ENCODE measurements at places on chromosomes 7 and 10.

DNA sequence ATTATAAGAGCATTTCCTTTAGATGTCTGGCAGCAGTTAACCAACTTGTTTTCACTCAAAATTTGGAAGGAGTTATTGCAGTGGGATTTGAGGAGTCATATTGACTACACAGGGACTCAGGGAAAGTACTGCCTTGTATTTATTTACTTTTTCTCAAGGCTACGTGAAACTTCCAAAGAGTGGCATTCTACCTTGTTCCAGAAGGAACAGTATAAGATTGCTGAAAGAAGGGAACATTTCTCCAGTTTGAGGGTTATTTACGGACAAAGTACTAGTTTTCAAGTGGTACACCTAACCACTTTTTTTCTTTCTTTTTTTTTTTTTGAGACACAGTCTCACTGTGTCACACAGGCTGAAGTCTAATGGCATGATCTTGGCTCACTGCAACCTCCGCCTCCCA lies 5.1 kb downstream of the MORN4 start:
- no peak for DNase-seq

- DNase-seq, result no peak
Measured at GRCh38 chr7:113141803-113142202, 23.4 kb upstream of the SMIM30 start.

- no peak for DNase-seq
Measured at GRCh38 chr7:128863433-128863989, 855 bp downstream of the ATP6V1F start.

DNA sequence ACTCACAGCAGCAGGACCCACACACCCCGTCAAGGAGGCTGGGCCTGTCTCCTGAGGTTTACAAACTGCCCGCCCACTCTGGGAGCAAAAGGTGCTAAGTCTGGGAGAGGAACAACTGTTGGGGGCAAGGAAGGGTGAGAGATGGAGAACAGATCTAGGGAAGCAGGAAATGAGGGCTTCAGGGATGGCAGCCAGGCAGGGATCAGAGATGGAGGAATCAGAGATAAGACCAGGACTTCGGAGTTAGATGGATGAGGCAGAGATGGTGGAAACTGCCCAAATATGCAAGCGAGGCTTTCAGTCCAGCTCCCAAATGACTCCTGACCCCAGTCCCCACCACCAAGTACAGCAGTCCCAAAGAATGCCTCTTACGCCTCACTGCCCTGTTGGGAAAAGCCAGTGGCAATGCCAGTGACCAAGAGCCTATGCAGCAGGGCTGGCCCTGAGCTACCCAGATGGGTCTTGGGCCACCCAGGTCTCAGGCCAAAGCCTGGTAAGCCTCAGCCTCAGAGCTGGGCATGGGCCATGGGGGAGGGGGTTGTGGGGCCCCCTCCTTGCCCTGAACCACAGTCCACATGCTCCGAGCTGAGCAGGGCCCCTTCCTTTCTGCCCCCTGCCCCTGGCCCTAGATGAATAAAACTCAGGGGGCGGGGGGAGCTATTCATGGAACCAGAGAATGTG lies 39.5 kb upstream of the SLF2 start:
- no peak for DNase-seq

DNA sequence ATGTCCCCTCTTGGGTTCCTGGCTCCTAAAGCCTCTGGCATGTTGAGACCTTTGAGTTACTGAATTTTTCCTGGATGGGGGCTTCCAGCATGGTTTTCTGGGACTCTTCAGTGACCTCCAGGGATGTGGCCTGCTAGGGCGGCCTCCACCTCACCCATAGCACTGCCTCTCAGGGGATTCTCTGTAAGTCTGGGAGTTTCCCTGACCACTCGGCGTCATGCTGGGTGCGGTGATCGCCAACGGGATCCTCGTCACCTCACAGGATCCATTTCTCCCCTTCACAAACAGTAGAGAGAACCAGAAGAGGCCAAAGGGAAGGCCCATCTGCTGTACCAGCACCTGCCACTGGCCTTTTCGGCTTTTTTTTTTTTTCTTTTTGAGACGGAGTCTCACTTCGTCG lies 84.3 kb downstream of the NPTX2 start:
- no peak for DNase-seq

- DNase-seq, result no peak
Measured at GRCh38 chr10:113450046-113450804, 102.6 kb upstream of the HABP2 start.

GRCh38 chr10:119020627-119020946 lies 8.9 kb upstream of the NANOS1 start:
- no peak for DNase-seq

DNA sequence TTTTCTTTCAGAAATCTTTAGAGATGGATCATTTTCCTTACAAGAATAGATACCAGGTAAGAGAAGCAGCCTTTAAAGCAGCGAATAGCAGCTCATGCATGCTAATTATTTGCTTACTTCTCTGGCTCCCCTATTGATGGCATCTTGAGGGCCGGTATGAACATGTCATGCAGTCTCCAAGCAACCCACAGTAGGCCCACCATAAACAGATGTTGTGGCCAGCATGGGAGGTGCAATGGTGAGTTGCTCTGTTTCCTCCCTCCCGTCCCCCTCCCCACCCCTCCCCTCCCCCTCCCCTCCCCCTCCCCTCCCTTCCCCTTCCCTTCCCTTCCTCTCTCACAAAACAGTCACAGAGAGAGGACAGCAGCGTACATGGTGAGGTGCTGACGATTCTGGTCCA lies 9.7 kb upstream of the ZNF273 start:
- no peak for DNase-seq

DNA sequence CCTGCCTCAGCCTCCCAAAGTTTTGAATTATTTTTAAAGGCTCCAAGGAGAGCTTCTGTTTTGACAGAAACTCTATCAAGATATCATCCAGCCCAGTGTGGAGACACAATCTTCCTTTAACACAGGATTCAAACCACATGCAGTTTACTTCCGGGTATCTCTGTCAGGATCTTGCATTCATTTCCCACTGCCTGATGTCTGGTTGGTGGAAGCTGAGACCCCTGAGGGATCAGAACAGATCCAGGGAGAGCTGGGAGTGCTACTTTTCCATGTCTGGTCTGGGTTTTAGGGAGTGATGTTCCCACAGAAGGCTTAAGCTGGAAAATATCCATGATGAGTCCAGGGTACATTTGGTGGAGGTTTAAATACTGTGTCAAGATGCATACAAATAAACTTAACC lies 16.7 kb downstream of the PTPRE start:
- no peak for DNase-seq

GRCh38 chr7:104230606-104231005 lies 22.8 kb upstream of the ORC5 start:
- no peak for DNase-seq

DNA sequence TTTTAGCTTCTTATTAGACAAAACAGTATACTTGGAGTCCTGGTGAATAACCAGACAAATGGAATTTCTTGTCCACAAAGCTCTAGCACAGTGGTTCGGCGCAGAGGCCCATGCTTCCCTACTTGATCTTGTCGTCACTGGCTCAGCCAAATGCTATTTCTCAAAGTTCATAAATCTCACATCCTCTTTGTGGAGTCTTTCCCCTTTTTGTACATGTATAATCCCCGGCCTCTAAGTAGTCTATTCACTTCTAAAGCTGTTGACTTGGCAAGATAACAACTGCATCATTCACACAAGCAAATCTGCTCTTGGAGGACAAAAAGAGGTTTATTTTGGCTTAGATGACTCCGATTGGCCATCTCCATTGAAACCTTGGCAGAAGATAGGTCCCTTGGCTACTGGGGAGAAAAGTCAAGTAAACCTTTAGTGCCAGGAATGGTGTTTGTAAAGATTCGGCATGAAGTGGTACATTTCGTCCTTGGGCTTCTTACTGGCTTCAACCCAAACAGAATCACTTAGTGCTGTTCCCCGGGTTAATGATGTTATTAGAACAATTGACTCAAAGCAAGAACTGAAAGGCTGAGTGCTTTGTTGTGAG lies 5.1 kb upstream of the AKR1E2 start:
- no peak for DNase-seq

DNA sequence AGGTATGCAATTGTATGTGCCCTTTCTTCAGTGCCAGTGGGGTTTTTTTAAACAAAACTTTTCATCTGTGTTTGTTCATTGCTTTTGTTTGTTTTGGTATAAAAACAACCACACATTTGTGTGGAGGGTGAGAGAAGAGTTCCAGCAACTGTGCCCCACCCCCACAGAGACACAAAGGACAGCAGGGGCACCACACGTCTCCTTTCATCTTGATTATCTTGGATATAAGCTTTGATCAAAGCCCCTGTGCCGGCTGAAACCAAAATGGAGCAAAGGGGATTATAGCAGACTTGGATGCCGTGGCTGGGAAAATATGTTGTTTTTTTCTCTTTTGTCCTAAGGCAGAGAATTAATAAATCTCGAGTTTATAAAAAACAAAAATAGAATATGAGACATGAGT lies 111.8 kb upstream of the RSU1 start:
- no peak for DNase-seq

- DNase-seq, result no peak
Measured at GRCh38 chr7:155001756-155002410, 1.0 kb downstream of the PAXIP1 start.

DNA sequence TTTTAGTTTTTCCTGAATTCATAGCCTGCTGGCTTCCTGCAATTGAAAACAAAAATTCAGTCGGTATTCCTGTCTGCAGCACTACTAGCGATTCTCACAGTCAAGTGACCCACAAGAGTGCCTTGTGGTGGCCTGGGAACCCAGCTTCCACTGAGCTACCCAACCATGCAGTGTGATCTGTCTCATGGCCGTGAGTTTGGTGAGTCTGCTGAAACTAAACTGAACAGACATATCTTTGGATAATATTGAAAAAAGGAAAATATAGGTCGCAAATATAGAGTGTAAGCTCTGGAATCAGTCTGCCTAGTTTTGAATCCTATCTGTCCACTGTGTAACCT lies 18.1 kb downstream of the ZNF786 start:
- no peak for DNase-seq

GRCh38 chr10:85657476-85658113 lies 709.0 kb downstream of the GRID1 start:
- no peak for DNase-seq

DNA sequence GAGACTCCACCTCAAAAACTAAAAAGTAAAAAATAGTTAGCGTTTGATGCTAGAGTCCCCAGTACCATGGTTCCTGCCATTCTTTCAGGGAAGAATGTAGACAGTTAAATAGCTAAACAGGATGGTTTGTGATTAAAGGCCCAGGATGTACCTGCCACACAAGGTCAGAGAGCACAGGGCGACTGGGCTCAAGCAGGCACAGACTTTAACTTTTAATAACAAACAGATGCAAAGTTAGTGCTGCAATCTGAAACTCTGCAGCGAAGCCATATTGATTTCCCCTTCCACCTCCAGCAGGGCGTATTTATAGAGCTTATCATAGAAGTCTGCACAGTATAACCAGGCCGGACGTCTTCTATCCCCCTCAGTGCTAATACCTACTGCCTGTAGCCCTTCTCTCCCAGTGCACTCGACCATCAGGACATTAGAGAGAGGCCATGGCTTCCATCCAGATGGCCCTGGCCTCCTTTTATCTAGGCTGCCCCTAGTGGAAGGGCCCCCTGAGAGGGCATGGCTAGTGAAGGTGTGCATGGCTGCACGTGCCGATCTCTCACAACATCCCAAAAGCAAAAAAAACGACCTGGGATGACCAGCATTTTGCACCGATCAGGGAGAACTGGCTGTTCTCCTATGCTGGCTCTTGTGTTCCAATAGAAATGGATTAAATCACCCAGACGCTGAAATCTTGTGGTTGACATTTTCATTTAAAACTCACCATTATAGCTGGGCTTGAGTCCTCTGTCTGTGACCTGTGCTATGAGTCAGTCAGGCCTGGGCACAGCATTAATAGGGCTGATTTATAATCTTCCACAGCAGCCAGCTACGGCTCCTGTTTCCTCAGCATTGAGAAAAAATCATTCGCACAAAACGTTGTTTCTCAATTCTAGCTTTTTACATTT lies 7.6 kb upstream of the BAG3 start:
- no peak for DNase-seq

- no peak for DNase-seq
Measured at GRCh38 chr10:73248259-73248724, 1.2 kb upstream of the DNAJC9 start.

DNA sequence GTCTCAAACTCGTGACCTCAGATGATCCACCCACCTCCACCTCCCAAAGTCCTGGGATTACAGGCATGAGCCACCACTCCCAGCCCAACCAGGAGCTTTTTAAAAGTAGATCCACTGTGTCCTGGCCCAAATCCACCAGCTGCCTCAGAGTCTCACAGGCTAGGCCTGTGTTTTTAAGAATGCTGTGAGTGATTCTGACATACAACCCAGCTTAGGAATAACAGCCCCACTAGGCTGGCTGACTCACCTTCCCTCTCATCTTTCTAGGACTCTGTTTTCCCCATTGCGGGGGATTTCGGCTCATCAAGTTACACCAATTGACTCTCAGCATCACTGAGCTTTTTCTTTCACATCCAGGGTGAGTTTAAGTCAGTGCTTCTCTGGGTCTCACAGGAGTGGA lies 207.6 kb downstream of the SKIDA1 start:
- no peak for DNase-seq

DNA sequence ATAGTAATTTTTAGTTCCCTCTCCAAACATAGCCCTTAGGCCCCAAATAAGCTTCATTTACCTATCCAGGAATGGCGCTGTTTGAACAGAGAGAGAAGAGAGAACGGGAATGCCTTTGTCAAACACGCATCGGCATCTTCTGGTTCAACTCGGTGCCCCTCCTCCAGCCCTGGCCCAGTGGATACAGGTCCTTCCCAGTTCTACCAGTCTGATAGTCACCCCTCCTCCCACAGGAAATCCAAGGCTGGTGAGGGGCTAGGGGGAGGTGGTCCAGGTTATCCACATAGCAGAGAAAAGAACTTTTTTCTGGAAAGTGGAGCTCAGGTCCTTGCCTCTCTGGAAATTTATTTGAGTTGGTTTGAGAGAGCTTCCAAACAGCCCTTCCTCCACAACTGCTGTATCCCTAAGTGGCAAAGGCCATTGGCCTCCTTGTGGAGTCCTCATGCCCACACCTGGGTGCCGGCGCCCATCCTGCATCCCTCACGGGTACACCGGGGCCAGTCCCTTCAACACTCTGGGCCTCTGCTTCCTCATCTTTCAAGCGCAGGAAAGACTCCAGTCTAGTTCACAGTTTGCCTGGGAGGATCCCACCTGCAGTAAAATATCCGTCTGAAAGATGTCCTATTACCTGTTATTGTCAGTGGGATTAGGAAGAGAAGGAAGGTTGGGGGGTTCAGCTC lies 287.4 kb downstream of the CELF2 start:
- no peak for DNase-seq

DNA sequence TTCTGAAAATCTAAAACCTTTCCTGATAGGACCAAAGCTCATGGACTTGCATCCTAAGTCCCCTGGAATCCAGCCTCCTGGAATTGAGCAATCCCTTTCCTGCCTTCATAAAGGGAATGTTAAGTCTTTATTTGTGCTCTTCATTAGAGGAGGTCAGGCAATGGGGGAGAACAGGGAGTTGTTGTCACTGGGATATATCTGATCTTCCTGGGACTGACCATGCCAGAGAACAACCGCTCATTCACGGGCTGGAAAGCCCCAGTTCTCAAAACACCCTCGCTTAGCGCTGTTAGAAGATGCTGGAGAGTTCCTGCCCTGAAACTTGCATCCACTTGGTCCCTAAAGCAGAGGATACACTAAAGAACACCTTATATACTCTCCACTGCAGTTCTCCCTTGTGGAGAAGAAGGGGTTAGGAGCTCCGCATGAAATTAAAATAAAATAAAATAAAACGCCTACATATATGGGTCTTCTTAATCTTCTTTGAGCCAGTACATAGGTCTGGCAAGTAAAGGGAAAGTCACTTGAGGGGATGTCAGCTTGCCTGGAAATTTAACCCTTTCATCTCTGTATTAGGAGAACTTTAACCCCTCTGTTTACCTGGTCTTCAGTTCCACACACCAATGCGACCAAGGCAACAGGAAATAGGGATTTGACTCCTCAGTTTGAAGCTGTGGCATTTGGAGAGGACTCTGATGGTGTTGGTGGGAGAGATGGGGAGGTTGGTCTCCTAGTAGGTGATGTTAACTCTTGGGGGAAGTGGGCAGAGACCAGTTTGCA lies 1.2 kb downstream of the SORCS1 start:
- DNase-seq, result no peak
